NCI-H1048 (cell line): ENCODE measurements at places on chromosomes 16 and 17.

DNA sequence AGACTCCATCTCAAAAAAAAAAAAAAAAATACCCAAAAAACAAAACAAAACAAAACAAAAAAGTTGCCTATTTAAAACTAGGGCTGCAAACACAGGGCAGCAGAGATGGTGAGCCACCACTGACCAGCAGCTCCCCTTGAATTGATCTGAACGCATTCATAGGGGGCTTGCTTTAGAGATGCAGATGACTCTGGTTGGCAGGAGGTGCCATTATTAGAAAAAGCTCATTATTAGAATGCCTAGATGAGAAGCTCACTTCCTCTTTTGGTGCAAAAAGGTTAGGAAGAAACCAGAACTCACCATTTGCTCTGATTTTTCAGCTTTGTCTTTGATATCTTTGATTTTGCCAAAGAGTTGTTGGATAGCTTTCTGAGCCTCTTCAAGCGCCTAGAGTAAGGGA is 53.1 kb downstream of the VPS53 start:
- no peak for DNase-seq

- no peak for DNase-seq
Observed at GRCh38 chr17:32936186-32936893, 8.4 kb downstream of the TMEM98 start.

GRCh38 chr17:67503184-67503583 is 126.1 kb downstream of the PITPNC1 start:
- no peak for DNase-seq

- DNase-seq: no peak
Observed at GRCh38 chr17:78227455-78227916, 3.9 kb upstream of the TMEM235 start.

GRCh38 chr17:19992803-19993713 is 15.4 kb upstream of the AKAP10 start:
- DNase-seq: peak; percentile 70

- DNase-seq: no peak
Observed at GRCh38 chr17:14724770-14725169, 423.9 kb downstream of the HS3ST3B1 start.

DNA sequence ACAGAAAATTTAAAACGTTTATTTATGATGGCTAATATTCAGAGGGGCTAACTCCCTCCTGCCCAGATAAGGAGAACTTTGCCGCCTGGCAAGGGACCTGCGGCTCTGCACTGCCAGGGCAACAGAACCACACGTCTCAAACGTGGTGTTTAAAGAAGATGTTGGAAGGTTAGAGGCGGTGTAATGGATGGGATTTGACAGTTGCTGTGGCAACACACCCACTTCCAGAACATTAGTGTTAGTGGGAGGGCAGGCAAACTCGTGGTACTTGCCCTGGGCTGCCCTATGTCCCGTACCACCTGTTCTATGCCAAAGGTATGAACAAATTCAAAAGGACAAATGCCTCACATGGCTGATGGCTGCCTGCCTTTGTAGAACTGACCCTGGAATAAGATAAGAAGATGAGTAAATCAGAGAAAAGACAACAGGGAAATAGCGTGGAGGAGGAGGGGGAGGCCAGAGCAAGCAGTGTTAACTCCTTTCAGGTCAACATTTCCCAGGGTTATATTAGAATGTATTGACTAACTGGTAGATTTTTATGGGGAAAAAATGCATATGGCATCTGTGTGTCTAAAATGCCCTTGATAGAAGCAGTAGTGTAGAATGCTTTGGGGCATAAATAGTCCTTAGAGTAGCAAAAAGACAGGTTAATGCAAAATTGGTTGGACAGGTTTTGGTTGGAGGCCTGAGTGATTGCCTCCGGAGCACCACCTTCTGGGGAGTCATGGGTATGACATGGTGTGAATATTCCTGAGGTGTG is 30.8 kb downstream of the HLF start:
- DNase-seq: peak; percentile 1

DNA sequence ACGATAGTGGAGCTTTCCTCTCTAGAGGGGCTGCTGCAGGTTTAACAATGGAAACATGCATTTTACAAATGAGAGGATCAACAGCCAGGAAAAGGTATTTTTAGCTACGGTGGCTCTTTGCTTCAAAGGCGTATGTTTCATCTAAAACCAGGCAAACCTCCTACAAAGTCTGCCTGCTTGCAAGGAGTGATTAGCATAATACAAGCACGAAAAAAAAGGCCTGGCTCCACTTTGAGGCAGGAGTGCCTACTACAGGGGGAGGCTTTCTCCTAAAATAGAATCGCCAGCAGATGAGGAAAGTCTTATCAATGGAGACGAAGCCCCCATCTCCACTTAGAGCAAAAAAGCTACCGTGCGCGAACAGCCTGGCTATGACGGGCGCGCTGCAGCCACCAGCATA is 27.1 kb upstream of the MTSS2 start:
- DNase-seq: no peak

DNA sequence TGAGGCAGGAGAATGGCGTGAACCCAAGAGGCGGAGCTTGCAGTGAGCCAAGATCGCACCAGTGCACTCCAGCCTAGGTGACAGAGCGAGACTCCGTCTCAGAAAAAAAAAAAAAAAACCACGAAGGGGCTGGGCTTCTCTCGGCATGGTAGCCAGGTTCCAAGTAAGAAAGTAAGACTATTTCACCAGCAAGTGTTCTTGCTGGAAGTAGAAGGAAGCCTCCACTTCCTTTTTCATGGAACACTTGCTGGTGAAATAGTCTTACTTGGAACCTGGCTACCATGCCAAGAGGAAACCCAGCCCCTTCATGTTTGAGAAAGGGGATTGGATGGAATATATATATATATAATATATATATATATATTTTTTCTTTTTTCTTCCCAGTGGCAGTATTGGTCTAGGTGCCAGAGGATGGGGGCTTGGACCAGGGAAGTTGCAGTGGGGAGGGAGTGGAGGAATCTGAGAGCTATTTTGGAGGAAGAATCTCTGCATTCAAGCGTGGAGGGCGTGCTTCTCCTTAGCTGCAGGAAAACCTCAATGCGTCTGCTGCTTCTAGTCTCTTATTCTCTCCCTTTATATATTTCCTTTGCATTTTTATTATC is 7.2 kb upstream of the N4BP1 start:
- DNase-seq: no peak

GRCh38 chr16:31527734-31528274 is at the start of gene AHSP:
TSS of gene AHSP (plus strand) at chr16:31527900. CDS start at chr16:31528140, 240 bp downstream.
- DNase-seq: no peak

DNA sequence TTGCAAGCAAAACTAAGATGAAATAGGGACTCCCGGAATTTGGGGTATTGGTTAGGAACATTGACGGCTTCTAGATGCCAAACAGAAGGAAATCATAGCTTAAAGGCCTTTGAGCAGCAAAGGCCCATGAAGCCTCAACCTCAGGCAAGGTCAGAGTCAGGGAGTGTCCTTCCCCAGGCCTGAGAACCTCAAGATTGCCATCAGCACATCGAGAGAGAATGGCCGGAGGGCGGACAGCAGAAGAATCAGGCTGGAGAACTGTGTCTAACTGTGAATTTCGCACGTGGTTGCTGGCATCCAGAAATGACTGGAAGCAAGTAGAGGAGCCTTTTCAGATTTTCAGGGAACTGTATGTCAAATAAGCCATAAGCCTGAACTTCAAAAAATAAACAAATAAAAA is 24.8 kb upstream of the ANKRD40CL start:
- no peak for DNase-seq

DNA sequence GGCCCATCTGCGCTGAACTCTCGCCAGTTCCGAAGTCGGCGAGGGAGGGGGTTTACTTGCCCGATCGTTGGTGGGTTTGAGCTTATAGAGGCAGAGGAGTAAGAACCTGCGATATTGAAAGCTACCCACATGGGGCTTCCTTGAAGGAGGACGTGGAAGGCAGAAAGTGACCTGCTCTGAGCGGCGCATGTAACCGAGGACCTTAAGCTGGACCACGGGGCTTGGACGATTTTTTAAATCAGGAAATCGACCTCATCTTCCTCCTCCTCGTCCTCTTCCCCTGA is 2.0 kb downstream of the PRAC2 start:
- DNase-seq: no peak

DNA sequence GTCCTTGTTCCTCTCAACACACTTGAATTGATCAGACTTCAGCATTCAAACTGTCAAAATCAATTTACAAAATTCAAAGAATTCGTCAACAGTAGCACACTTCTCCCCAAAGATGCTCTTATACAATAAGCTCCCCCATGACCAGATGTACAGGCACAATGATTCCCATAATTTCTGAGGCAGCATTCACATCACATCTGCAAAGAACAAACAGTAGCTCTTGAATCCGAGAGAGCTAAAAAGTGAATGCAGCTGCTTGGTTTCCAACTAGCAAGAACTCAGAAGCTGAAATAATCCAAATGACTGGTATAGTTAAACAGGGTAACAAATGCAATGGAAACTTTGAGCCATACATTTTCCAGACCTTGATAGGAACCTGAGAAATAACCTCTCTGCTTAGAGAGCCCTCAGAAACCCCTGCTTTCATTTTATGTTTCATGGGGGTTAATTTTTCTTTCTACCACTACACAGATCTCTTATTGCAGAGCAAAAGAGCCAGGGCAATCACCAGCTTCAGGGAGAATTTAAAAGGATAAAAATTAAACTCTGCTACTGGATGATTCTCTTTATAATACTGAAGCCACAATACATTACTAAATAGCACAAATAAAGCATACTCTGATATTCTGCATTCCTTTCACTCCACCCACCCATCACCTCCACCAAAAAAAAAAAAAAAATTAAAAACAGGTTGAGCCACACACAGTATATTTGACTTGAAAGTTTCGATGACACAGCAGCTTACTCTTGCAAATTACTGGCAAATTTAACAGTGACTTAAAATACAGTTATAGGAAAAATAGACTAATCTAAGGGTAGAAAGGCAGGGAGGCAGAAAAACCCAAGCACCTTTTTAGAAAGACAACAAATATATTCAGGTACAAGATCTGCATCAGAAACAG is 23.1 kb upstream of the TMEM97 start:
- no peak for DNase-seq

GRCh38 chr17:2580151-2580550 is 13.3 kb upstream of the PAFAH1B1 start:
- no peak for DNase-seq

GRCh38 chr17:2049333-2050299 is 5.3 kb upstream of the HIC1 start:
- DNase-seq: peak; percentile 61
